CD4-positive, alpha-beta T cell treated with Interferon alpha-2 for 1 hour (primary cell): ENCODE measurements at places on chromosomes 1 and 21.

DNA sequence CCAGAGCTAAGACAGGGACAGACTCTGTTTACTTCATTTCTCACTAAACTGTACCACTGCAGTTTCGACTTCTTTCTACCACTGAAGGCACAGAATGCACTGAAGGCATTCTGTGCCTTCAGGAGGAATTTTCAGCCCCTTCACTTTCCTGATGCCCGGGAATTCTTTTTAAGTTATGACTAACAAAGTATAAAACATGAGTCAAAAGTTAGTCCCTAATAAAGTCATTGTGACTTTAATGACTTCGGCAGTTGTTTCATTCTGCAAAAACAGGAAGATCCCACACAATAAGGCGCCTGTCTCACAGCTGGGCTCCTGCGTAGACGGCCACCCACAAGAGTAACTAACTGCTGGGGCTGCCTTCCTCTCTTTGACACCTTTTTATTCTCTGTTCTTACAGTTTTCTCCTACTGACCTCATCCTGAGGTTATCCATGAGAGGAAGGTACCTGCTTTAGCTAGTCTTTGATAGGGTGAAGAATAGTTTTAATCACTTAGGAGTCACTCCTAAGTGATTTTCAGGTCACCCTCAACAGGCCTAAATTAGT, 183.9 kb upstream of the SGIP1 start:
- DNase-seq = peak; percentile 72

DNA sequence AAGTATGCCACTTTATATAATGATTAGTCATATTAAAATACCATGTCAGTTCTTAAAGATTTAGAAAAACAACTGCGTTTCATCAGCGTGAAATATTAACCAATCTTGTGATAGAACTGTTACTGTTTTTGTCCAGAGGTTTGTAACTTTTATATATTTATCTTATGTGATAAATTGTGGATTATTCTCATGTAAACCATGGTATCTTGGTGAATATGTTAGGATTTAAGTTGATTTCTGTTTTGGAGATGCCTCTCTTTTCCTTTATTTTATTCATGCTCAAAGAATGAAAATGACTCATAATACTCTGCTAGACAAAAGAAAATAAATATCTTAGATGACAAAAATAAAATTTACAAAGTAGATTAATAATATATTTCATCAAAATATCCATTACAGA, 88.4 kb downstream of the ADGRL4 start:
- DNase-seq = no peak

DNA sequence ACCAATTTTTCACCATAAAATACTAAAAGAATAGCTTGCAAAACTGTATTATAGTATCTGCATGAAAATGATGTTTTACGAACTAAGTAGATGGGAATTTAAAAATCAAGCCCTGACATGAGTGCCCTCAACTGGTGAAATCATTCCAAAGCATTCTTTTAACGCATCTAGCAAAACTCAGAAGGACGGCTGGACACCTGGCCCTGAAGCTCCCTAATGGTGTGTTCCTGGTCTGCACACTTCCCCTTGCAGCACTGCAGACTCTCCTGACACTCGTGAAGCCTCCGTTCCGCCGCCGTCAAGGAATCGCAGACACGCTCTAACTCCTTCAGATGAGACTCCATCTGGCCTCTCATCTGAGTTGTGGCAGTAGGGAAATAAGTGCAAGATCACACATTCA, 39.9 kb downstream of the ODF2L start:
- DNase-seq = no peak

DNA sequence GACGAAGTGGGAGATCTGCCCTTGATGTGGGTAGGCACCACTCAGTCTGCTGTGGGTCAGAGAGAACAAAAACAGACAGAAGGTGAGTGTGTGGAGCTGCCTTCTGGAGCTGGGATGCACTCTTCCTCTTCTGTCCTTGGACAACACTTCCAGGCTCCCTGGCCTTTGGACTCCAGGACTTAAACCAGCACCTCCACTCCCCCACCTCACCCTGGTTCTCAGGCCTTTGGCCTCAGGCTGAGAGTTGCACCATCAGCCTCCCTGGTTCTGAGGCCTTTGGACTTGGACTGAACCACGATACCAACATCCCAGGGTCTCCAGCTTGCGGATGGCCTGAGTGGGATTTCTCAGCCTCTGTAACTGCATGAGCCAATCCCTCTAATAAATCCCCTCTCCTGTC, 68.1 kb upstream of the STUM start:
- DNase-seq = no peak

GRCh38 chr1:159854116-159854692, 8.3 kb downstream of the VSIG8 start:
- DNase-seq = no peak

- DNase-seq = no peak
Observed at GRCh38 chr1:114177282-114177681, 23.6 kb upstream of the SYT6 start.

- peak; percentile 59 for DNase-seq
Observed at GRCh38 chr1:204495078-204495753, 611 bp upstream of the PIK3C2B start.

GRCh38 chr1:53943490-53944043, 1.9 kb downstream of the IFT25 start:
- DNase-seq = no peak

GRCh38 chr1:230157420-230158390, 90.7 kb downstream of the GALNT2 start:
- DNase-seq = no peak

- DNase-seq = no peak
Observed at GRCh38 chr1:116092752-116093489, 18.3 kb upstream of the MAB21L3 start.

GRCh38 chr1:108120163-108120562, 80.0 kb downstream of the SLC25A24 start:
- DNase-seq = no peak

GRCh38 chr1:94463765-94464330, 45.7 kb downstream of the ABCD3 start:
- no peak for DNase-seq

- no peak for DNase-seq
Observed at GRCh38 chr1:60918867-60919266, 163.5 kb upstream of the NFIA start.

- no peak for DNase-seq
Observed at GRCh38 chr1:3803905-3804626, 7.8 kb upstream of the LRRC47 start.

DNA sequence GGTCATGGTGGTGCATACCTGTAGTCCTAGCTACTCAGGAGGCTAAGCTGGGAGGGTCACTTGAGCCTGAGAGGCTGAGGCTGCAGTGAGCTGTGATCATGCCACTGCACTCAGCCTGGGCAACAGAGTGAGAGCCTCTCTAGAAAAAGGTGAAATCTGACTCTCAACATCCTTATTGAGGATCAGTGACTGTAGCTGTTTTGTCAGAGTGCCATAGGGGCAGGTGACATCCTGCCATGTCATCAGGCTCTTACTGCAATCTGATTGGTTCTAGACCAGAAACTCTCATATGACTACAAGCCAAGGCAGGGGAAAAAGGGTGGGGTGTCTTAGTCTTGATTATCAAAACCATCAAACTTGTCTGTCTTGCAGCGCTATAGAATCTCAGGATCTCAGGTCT, 62.8 kb upstream of the NGF start:
- no peak for DNase-seq

GRCh38 chr21:45727390-45727789, 83.9 kb downstream of the PCBP3 start:
- no peak for DNase-seq

GRCh38 chr1:51482881-51483280, 36.2 kb downstream of the EPS15 start:
- DNase-seq = no peak

DNA sequence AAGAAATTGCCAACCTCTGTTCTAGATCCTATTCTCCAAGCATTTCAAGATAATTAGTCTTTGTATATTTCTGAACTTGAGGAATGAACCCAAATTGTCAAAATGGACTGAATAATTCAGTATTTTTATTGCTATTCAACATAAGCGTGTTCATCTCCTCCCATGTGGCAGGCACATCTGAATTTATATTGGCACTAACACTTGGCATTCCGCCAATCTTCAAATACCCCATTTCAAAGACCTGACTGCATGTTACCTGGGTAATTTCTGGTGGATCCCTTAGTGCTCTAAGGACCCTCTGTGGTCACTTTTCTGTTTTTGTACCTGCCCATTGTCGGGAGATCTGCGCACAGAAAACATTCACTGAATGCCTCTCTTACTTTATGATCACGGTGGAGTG, 66.6 kb downstream of the BACE2 start:
- no peak for DNase-seq

GRCh38 chr1:3015269-3015635, 6.0 kb upstream of the ACTRT2 start:
- DNase-seq = no peak

DNA sequence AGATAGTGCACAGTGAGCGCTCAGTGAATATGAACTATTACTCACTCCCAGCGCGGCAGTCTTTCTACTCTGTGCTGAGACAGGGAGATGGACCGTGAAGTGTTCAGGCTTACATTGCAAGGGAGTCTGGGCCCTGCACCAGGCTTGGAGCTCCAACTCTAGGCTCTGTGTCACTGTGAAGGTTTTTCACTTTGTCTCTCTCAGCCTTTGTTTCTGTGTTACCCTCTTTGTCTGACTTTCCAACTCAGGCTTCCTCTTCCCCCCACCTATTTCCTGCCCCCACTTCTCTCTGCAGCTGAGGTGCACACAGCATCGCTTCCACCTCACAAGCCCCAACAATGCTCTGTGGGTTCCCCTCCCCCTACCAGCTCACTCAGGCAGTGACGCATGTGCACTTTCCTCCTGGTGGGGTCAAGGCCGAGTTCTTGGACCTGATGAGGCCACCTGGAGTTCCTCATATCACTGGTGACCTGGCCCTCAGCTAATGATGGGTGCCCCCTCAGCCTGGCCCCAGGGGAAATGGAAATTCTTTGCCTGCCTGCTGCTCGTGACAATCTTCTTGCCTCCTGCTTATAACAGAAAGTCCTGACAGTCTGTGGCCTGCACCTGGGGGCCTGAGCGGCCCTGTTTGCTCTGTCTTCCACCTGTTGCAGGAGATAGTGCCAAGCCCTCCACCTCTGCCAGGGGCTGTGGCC, 1.1 kb upstream of the LCK start:
- peak; percentile 88 for DNase-seq

DNA sequence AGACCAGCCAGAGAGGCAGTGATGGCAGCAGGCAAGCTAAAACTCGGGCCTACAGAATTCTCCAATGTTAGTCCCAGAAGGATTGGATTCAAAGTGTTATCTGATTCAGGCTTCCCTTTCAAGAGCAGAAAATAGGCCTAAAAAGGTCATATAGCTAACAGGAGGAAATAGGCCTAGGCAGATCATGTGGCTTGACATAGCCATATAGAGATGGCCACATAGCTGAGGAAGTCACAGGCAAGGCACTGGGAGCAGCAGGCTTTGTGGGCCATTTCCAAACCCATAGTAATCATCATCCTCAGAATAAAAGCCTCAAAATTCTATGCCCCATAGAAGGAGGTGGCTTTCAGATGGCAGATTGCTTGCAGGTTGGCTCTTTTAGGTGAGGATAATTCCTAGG, 29.0 kb upstream of the LMO4 start:
- no peak for DNase-seq

DNA sequence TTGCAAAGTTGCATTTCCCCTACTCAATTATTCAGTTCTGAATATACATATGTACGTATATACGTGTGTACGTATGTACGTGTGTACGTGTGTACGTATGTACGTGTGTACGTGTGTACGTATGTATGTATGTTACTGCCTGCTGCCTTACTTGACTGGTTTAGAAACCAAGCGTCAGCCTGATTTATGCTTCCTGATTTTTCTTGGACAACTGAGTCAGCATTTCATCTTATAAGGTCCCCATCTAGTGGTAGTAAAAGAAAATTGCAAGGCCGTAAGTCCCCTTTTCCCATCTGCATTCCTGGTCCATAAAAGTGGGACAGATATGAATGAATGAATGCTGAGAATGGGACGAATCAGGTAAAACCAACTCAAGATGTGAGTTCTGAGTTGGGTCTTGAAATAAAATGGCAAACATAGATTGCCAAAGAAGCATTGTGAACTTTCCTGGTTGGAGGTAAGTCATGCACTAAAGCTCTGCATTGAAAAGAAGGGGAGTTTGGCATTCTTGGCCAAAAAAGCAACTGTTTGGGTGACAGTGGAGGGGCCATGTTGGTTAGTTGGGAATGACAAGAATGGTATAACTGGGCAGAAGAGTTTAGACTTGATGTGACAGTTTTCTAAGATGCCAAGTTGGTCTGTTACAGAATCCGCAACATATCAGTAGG, 76.4 kb upstream of the DNAH14 start:
- DNase-seq = no peak

DNA sequence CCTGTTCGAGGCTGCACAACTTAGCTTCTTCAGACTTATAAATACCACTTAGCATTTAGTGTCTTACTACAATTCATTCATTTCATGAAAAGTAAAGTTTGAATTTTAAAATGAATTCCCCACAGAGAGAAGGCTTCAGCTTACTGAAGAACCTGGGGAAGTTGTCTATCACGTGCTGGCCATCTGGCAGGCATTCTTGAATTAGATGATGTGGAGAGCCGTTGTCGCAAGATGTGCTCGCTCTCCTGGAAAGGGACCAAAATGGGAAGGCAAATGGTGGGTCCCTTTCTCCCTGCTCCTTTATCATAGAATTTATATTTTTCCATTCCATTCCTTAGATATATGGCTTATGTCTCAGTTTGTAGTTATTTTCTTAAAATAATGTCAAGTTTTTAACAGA, 90.5 kb downstream of the CD247 start:
- no peak for DNase-seq

- no peak for DNase-seq
Observed at GRCh38 chr1:31374511-31375196, 1.8 kb upstream of the FABP3 start.

- no peak for DNase-seq
Observed at GRCh38 chr1:205323794-205324193, 2.2 kb upstream of the NUAK2 start.

GRCh38 chr1:54408147-54409066, 2.2 kb upstream of the SSBP3 start:
- DNase-seq = peak; percentile 30
